Testis (tissue), 5 donors: ENCODE measurements at places on chromosomes 7 and 10. TPM values are rescaled to one million over a fixed set of nuclear protein-coding genes. Genes with fewer than 3 reads are reported as not detected.

The ASB10 gene
- total RNA-seq, result not detected

The ITGA8 gene
- 0.68 TPM for total RNA-seq

The TRIM50 gene
- total RNA-seq, result 16.3 TPM

The CLDN3 gene
- total RNA-seq, result 5.1 TPM

The SFTPA2 gene
- total RNA-seq, result not detected

The TMEM209 gene
- total RNA-seq, result 28.4 TPM

The LIPF gene
- 0.81 TPM for total RNA-seq
